Upper lobe of right lung (tissue), 1 donor: ENCODE measurements at places on chromosomes 3 and 15.

- DNase-seq, result no peak
These were observed 5.2 kb downstream of the TBC1D2B start for GRCh38 chr15:78072080-78072892.

- DNase-seq, result no peak
These were observed 2.0 kb downstream of the PXYLP1 start for GRCh38 chr3:141233457-141234161.

GRCh38 chr3:64295594-64295993 lies 70.3 kb upstream of the PRICKLE2 start:
- DNase-seq, result no peak

DNA sequence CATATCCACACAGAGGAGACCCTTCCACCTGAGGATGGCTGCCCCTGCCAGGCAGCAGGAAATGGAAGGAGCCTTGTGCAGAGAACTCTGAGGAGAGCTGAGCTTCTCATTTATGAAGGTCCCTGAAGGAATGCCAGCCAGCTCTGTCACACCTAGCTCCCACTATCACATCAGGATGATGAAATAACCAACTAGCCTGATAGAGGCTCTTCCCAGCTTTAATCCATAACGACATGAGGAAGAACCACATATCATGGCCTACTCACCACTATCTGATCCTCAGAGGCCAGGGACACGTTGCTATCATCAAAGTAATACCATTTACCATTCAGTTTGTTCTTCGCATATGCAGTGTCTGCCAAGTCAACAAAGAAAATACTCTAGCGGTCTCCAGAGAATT lies 1.5 kb upstream of the C3orf62 start:
- no peak for DNase-seq
